Fibroblast of skin of right quadriceps (primary cell): ENCODE measurements at places on chromosomes 7 and 10.

DNA sequence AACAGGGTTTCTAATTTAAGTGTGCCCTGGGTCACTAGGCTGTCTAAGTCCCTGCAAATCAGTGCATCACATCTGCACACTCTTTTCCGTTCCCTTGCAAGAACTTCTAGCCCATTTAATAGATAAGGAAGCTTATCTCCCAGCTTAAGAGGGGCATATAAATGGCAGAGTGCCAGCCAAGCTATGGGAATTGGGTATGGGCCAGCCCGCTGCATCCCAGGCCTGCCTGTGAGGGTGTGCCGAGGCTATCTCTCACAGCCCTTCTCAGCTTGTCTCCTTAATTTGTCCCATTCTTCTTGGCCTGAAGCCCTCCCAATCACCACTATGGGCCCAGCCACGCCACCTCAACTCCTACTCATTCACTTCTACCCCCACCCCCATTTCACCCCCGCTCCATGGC, 14.7 kb downstream of the AQP1 start:
- DNase-seq, result no peak

DNA sequence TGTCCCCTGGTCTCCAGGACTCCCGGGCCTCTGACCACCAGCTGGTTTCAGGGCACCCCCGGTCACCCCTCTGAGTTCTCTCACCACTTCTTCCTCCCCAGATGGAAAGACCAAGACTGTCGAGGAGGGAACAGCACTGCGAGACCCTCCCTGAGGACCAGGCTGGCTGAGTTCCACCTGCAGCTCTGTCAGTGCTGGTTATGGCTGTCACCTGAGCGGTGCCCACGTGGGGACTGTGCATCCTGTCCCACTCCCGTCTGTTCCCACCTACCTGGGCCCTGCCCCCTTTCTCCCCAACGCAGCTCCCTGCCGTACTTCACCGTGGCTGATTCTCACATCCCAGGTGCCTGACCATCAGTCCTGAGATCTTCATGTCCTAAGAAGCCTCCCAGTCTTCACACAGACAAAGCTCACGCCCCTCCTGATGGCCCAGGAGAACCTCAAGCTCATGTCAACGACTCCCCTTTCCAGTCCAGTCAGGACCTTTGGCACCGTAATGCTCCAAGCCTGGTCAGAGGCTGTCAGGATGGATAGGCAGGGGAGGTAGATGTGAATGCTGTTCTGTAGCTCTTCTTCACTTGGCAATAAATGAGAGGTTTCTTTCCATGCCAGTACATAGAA, 159.7 kb downstream of the USP6NL start:
- DNase-seq, result no peak

DNA sequence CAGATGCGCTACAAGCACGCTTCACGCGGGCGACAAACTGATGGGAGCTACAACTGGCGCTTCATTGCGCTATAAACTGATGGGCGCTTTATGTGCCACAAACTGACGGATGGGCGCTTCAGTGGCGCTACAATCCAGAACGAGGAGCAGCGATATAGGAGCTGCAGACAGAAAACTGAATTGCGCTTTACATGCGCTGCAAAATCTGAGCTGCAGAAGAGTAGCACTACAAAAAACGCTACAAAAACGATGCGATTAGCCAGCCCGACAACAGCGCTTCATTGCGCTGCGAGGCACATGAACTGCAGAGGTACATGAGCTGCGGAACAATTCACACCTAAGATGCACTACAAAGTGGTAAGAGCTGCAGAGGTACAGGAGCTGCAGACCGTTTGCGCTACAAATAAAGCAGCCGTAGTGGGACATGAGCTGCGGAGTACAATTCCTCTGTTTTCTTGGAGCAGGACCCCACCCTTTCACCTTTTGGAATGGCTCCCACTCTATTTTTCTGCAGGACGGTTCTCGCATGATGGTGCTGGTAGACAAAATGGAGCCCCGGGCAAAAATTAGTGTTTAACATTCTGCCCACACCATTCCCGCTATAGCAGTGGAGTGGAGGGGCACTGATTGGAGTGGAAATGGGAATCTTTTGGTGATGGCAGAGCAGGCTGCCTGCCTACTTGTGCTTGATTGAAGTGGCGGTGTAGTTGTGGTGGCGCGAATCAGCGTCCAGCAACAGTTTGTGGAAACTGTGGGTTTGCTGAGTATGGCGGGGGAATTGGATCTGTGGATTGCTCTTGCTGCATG, 1.2 kb upstream of the SGCE start:
- DNase-seq, result peak; percentile 38

DNA sequence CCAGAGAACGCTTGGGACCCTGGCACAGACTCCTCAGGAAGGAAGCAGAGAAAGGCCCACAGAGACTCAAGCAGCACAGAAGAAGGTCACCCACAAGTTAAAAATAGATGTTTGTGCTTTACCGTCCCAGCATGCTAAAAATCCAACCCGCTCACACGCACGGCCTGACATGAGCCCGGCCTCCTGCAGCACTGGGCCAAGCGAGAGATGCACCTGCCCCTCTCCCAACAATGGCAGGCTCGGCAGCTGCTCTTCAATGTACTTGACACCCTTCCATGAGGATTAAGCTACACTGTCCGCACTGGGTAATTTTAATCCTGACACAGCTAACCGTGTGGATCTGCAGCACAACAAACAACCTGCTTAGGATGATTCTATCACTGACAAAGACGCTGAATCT, 9.3 kb downstream of the DIP2C start:
- no peak for DNase-seq

DNA sequence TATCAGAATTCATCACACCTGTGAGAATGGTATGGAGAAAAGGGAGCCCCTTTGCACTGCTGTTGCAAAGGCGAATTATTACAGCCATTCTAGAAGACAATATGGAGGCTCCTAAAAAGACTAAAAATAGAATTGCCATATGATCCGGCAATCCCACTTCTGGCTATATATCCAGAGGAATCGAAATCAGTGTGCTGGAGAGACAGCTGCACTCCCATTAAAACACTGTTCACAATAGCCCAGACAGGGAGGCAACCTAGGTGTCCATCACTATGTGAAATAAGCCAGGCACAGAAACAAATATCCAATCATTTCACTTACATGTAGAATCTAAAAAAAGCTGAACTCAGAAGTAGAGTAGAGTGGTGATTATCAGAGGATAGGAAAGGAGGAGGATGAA, 26.0 kb upstream of the GJD4 start:
- DNase-seq, result no peak

GRCh38 chr10:52729271-52730104, 43.1 kb downstream of the MBL2 start:
- peak; percentile 39 for DNase-seq

GRCh38 chr7:159023206-159023605, 121.5 kb downstream of the VIPR2 start:
- no peak for DNase-seq

GRCh38 chr7:100676501-100677306, 3.2 kb downstream of the GNB2 start:
- DNase-seq, result no peak

DNA sequence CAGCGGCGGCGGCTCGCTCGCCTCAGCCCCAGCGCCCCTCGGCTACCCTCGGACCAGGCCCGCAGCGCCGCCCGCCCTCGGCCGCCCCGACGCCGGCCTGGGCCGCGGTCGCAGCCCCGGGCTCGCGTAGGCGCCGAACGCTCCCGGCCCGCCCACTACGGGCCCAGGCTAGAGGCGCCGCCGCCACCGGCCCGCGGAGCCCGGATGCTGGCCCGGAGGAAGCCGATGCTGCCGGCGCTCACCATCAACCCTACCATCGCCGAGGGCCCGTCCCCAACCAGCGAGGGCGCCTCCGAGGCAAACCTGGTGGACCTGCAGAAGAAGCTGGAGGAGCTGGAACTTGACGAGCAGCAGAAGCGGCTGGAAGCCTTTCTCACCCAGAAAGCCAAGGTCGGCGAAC, 18.2 kb upstream of the TSPAN33 start:
- DNase-seq, result no peak

DNA sequence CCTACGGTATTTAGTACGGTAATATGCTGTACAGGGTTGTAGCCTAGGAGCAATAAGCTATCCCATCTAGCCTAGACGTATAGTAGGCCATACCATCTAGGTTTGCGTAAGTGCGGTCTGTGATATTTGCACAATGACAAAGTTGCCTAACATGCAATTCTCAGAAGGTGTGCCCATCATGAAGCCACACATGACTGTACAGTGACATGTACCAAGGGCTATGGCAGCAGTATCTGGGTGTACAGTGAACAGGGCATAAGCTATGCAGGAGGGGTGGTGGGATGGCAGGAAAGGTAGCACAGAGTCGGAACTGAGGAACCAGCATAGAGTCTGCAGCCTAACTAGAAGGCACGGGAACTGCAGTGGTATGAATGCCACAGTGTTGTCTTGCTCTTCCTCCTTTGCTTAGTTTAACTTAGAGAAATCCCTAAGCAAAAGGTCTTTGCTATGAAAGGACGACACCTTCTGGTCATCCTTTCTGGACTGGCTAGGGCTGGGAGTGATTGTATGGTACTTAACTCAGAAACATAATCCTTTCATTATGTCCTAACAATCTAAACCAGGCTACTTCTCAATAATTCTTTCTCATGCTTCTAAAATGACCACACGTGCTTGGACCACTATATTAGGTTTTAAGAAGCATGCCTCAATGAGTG, 93.5 kb downstream of the DYNC1I1 start:
- DNase-seq, result peak; percentile 5

DNA sequence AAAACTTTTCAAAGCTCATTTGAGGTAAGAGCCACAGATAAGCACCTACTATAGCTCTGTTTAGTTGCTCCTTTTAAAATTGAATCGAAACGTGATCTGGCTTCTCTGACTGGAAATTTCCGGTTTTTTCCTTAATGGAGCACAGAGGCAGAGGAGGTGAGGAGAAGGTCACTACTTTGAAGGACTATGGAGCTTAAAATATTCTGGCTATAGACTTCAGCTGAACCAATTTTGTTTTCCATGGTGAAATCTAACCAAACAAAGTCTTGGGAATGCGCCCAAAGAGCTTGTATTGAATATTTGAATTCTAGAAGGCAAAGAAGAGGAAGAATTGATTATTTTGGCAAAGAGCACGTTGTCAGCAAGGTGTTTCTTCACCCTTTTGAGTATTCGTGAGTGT, 711.1 kb downstream of the SUGCT start:
- no peak for DNase-seq

DNA sequence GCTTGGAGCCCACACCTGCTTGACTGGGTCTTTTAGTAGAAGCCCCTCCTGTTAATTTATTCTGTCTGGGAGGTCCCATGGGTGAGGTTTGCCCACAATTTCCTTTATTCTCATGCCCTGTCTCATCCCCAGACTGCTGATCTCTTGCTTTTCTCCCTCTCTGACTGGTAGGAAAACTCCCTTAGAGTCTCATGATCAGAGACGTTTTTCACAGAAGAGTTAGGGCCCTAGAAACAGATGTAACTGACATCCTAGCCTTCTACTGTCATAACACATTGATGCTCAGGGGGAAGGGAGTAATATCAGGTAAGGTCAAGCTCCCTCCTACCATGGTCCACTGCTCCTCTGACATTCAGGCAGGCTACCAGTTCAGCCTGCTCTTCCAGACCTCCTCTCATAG, 43.7 kb upstream of the WASL start:
- no peak for DNase-seq

DNA sequence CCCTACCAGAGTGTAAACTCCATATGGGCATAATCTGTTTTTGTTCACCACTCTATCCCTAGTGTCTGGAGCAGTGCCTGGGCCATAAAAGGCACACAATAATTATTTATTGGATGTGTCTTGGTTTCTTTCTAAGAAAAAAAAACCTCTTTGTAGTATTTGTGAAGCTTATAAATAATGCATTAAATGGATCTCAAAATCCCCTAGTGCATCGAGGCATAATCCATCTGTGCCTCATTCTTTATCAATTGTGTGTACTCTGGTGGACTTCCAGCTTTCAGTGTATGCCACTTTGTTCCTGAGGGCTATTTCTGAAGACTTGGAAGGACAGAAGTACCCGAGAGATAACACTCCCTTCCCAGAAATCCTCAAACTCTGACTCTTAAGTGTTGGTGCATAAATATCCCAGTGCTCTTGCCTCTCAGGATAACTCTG, 255.0 kb upstream of the PHYHIPL start:
- DNase-seq, result no peak

- peak; percentile 25 for DNase-seq
Observed at GRCh38 chr7:34057956-34058355, 152.6 kb downstream of the BMPER start.

DNA sequence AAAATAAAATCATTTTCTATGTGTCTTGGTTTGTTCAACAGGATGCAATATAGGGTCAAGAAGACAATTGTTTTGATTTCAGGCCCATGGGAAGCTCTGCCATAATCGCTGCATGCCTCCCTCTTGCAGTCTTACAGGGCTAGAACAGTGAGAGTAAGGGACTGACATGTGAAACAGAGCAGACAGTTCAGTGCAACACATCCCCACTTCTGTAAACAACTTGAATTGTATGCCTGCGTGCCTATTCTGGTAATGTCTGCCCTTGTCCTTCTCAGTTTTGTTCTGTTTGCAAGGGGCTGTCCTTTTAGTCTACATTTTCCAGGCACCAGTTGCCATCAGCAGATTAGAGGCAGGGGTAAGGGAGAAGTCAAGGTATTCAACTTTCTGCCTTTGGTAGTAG, 34.8 kb upstream of the GPR37 start:
- DNase-seq, result no peak

DNA sequence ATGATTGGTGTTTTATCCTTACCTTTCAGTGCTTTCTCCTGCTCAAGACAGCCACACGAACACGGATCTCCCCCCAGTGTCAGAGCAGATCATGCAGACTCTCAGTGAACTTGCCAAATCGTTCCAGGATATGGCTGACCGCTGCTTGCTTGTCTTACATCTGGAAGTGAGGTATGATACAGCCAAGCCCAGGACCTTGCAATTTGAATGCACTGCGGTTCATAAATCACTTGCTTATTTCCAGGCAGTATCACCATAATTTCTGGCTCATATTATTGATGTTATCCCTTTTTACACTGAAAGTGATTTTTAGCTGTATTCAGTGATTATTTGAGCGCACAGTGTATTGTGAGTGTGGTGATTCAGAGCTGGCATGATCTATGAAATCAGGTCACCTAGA, 129.7 kb upstream of the LRGUK start:
- DNase-seq, result no peak

DNA sequence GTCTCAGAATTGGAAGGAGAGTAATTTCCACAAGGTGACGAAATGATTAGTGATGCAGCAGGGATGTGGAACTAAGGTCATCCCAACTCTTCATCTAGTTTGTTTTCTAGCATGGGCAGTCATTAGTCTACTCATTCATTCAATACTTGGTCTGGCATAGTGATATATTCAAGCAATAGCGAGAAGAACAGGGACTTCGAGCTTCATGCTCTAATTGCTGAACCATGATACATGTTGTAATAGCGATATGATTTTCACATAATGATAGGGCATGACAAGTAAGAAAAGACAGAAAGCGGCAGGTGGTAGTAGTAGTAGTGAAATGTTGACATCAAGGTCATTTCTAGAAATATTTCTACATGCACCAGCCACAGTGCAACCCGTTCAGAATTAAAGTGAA, 652.1 kb downstream of the PHTF2 start:
- no peak for DNase-seq

- no peak for DNase-seq
Observed at GRCh38 chr10:65940816-65941662, 984.8 kb upstream of the LRRTM3 start.

DNA sequence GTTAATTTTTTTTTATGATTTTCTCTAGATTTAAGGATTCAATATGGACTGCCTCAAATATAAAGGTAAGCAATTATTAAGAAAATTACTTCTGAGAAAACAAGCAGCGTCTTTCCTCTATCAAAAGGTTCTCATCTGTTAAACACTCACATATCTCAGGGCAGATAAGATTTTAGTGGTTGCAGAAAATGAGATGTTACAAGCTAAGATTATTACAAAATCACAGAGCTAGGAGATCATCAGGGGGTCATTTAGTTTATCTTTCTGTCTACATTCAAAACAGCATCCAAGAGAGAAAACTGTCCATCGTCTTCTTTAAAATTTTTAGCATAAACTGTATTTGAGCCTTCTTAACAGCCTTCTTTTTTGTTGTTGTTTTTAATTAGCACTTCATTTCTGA, 29.1 kb upstream of the RHOBTB1 start:
- DNase-seq, result no peak
